HEK293T (cell line): ENCODE measurements at places on chromosomes 16 and 17.

GRCh38 chr17:35730400-35731005, 936 bp upstream of the RASL10B start:
- no peak for DNase-seq

DNA sequence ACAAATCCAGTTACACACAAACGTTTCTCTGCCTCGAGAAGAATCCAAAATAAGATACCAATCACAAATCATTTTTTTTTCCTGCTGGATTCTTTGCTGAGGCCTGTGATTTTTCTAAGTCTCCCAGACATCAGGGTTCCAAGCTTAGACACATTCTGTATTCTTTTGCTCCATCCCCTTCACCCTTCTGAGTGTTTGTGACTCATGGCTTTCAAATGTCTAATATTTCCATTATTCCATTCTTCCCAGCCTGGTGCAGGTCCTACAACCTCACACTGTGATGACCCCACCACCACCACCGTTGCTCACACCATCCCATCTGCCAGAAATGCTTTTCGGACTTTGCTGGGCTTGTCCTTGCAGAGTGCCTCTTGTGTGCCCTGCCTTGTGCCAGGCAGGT, 480.1 kb downstream of the SOX9 start:
- no peak for DNase-seq

GRCh38 chr16:47565454-47565853, 104.3 kb downstream of the PHKB start:
- no peak for DNase-seq

DNA sequence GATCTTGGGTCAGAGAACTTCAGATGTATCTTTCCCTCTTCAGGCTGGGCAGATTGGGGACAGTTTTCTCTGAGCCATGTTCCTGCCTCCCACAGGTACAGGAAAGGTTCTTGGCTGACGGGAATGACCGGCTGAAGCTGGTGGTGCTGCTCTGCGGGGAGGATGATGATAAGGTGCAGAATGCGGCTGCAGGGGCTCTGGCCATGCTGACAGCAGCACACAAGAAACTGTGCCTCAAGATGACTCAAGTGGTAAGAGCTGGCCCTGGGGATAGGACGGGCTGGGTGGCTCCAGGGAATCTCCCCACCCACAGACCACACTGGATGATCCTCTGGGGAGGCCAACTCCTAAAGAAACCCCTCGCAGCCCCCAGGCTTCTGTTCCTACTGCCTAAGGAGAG, 10.9 kb downstream of the SLC35G3 start:
- no peak for DNase-seq
